ENCODE measurements at places on chromosomes 12 and 14.

GRCh38 chr14:85358136-85358785 is 171.7 kb upstream of the FLRT2 start:
- no peak for DNase-seq

DNA sequence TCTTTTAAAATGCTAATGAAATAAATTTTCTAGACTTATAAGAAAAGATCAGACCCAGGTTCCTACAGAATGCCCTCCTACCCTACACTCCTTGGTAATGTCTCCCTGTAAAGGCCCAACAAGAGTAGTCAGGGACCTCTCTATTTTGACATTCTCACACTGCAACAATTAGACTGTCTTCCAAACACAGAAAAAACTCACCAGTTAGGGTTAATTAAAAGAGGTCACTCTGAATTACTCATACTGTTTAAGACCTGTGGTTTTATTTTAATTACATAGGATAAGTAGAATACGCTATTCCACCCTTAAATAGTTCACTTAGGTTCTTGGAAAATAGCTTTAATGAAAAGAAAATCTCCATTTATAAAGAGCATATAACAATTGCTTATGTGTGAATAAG is 142.4 kb downstream of the ITPR2 start:
- DNase-seq = no peak

DNA sequence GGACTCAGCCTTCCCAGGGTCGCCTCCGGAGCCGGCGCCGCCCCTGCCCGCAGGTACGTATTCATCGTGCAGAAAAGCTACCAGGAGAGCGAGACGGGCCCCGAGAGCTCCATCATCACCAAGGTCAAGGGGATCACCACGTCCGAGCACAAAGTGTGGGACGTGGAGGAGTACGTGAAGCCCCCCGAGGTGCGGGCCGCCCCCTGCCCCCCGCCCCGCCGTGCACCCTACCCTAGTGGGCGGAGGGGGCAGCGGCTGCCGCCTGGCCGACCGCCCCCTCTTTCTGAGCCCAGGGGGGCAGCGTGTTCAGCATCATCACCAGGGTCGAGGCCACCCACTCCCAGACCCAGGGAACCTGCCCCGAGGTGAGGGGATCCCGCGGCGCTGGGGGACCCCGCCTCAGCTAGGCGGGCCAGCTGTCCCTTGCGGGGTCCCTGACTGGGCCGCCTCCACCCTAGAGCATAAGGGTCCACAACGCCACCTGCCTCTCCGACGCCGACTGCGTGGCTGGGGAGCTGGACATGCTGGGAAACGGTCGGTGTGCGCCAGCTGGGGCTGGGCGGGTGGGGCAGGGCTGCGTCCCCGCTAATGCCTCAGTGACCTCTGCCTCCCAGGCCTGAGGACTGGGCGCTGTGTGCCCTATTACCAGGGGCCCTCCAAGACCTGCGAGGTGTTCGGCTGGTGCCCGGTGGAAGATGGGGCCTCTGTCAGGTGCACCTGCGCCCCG is 973 bp downstream of the P2RX2 start:
- no peak for DNase-seq

DNA sequence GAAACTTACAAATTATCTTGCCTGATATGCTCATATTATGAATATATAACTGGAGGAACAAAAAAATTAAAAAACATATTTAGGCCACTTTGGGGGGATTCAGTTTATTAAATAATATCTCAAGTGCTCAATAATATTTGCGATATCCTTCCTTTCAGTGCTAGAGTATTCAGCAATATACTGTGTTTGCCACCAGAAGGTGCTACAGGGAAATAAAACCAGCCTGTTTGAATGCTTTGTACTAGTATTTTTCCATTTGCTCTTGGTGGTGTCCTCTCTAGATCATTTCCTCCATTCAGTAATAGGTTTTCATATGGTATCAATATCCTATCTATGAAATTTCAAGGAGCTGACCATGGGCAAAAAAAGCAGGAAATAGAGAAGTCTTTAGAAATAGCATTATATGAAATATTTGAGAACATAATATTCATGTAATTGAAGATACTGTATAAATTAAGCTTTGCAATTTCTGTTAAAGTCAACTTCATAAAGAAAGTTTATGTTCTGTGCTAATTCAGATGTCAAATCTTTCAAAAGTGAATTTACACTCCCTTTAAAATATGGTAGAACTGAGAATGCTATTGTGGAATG is 106.2 kb upstream of the NAV3 start:
- DNase-seq = no peak

DNA sequence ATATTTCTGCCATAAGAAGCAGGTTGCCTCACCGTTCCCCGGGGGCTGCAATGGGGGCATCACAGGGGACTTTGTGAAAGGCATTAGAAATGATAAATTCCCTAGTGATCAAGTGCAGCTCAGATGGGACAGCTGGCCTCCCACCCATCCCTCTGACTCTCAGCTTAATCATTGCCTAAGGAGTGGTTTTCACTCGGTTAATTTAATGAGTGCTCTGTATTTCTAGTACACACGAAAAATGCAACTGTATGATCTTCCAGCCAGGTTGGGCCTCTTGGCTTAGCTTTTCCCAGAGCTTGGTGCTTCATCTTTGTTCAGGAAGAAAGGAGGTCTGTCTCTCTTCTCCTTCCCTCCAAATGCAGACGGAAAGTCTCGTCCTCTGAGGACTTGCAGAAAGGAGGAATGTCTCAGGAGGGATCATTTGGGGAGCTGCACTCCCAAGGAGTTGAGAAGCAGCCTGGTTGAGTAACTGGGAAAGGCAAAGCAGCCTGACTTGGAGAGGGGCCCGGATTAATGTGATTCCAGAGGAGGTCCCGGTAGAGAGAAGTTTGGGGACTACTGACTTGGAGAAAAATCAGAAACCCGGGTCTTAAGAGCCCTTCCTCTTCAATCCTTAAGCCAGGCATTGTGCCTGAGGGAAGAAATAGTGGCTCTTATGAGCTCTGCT is 7.2 kb downstream of the CD9 start:
- no peak for DNase-seq

DNA sequence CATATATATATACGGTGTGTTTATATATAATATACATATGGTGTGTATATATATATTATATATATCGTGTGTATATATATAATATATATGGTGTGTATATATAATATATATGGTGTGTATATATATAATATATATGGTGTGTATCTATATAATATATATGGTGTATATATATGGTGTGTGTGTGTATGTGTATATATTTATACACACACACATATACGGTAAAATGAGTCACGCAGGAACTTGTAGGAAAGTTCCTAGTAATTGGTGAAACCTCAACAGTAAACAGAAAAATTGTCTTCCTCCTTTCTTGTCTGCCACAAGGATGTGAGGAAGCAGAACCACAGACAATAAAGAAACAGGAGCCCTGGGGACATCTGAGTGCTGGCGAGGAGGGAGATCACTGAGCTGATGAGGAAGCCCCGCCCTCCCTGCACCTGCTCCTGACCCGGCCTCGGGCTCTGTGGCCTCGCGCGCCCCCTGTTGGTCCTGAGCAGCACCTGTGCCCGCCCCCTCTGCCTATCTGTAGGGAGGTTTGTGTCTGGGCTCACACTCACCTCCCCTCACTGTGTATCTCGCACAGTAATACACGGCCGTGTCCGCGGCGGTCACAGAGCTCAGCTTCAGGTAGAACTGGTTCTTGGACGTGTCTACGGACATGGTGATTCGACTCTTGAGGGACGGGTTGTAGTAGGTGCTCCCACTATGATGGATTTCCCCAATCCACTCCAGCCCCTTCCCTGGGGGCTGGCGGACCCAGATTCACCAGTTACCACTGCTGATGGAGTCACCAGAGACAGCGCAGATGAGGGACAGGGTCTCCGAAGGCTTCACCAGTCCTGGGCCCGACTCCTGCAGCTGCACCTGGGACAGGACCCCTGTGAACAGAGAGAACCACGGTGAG is 1079.4 kb downstream of the TMEM121 start:
- peak; percentile 50 for DNase-seq

DNA sequence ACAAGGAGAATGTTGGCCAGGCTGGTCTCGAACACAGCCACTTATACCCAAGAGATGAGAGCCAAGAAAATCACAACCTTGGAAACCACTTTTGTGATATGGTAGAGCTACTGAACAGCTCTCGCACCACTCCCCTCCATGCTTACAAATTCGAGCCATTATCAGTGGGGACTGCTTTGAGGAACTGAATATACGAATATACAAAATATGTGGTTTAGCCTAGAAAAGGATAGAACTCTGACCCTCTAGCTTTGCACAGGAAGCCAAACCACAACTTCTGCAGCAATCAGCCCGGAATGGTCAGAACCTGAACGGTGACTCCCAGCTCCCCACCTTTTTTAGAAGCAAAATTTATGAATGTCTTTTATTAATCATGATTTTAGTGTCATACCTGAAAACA is 129.8 kb upstream of the TMEM132C start:
- no peak for DNase-seq

DNA sequence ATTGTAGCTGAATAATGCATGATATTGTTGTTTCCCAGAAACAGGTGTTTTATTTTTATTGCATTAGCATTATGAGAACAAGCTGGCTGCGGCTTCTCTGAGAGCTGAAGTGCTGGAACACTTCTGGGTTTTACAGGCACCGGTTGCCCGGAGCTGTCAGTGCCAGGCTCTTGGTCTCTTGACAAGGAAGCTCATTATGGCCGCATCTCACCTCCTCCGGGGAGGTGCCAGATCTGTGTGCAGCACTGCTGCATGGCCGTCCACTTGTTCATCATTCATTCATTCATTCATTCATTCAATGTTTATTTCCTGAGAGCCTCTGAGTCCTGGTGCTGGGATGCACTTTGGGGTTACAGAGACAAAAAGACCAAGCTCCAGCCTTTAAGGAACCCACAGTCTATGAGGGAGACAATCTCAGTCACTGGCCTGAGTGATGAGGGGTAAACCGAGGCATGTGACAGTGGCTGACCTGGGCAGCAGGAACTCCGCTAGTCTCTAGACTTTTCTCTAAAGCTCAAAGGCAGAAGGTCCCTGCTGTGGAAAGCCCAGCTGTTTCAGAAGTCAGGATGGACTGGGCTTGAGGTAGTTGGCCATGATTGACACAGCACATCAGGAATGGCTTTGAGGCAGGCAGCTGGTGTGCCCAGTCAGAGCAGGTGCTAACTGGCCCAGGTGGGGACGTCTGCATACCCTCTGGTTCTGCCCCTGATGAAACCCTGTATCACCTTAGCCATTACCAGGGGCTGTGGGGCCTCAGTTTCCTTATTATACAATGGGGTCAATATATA is 181.0 kb downstream of the ADGRD1 start:
- no peak for DNase-seq

DNA sequence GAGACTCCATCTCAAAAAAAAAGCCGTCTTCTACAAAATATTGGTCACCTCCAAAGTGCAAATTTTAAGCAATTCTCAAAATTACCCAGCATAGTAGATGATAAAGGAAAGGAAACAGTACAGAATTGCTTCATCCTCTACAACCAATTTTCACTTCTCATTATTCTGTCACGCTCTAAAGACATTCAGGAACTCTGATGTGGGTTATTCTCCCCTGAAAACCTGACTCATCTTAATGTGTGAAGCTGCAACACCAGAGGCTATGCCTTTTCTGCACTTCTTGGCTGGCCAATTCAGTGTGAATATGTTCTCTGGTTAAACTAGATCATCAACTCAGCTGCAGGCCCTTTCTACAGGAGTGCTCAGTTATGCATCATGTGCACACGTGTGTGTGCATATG is 11.0 kb downstream of the PTGER2 start:
- DNase-seq = peak; percentile 93

DNA sequence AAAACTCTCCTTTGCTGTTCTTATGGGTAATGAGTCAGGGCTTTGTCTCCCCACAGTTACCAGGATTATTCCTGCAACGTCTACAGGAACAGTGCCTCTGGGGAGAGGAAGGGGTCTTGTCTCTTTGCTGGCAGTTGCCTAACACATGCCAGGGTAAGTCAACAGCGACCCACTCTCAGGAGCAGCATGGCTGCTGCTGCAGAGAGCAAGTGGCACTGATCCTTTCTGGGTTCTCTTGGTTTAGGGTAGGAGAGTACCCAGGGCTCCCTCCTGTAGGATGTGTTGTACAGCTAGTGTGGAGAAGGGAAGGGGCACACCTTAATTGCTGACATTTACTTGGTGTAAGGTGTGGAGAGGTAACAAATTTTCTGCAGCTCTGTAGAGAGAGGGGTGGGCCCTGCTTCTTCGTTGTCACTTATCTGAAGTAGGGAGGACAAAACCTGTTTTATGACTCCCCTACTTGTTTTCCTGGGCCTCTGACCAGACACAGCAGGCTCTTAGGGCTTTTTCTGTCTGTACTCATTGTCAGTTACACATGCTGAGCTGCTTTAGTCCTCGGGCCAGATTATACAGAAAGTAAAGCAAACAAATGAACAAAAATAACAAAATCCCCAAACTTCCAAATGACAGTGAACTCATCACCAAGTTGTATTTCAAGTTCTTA is 168.2 kb downstream of the ACSS3 start:
- DNase-seq = no peak

GRCh38 chr12:58395056-58395455 is 453.7 kb downstream of the ATP23 start:
- no peak for DNase-seq

DNA sequence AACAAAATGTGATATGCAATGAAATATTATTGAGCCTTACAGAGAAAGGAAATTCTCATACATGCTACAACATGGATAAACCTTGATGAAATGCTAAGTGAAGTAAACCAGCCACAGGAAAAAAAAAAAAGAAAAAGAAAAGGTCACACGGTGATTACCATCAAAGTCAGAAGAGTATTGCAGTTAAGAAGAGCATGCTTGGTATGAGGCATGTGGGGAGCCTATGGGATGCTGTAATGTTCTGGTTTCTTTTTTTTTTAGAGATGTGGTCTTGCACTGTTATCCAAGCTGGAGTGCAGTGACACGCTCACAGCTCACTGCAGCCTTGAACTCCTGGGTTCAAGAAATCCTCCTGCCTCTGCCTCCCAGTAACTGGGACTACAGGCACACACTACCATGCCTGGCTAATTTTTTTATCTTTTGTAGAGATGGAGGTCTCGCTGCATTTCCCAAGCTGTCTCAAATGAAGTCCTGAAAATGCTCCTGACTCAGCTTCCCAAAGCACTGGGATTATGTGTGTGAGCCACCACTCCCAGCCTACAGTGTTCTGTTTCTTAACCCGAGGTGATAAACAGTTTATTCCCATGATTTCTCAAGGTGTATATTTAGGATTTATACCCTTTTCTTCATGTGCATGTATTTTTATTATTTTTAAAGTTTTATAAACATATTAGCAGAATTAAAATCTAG is 96.2 kb downstream of the SEC23A start:
- DNase-seq = no peak

- no peak for DNase-seq
Observed at GRCh38 chr12:22271023-22271422, 63.5 kb downstream of the ST8SIA1 start.

- DNase-seq = no peak
Observed at GRCh38 chr12:45517381-45517780, 212.1 kb upstream of the ARID2 start.

DNA sequence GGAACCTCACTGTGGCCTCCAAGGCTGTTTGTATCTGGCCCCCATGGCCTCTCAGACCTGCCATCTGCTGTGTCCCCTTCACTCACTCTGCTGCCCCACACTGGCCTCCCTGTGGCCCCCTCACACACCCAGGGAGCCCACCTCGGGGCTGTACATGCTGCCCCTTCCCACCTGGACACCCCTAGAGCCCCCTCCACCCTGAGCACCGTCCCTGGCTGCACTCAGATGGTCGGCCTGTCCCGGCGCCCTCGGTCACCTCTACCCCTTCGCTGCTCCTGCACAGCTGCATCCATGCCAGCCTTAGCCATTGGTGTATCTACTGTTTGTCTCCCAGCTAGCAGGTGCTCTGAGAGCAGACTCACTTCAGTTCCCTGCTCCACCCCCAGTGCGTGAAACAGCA is 144.4 kb downstream of the RIMBP2 start:
- no peak for DNase-seq

Measured in suppressor macrophage (primary cell).